Progenitor cell of endocrine pancreas (in vitro differentiated cells): ENCODE measurements at places on chromosomes 16 and 17. TPM values are rescaled to one million over a fixed set of nuclear protein-coding genes. Genes with fewer than 3 reads are reported as not detected.

The CETP gene
- total RNA-seq, result not detected in 2 replicates

- no peaks in the 10 kb centered on the region for H3K36me3 ChIP-seq
- H3K27me3 ChIP-seq, result no peaks in the 10 kb centered on the region
- H3K27ac ChIP-seq, result peak overlapping the region; percentile 93
- DNase-seq, result no peak
- H3K4me3 ChIP-seq, result no peak overlapping the region
These were observed 73.1 kb downstream of the KSR1 start for GRCh38 chr17:27529230-27529796.

- no peak overlapping the region for H3K27ac ChIP-seq
- H3K4me1 ChIP-seq, result peaks cover 5% of the 10 kb centered on the region
- no peaks in the 10 kb centered on the region for H3K36me3 ChIP-seq
These were observed 109.2 kb downstream of the C16orf95 start for GRCh38 chr16:87207965-87208364.

- no peak for DNase-seq
- H3K27ac ChIP-seq, result no peak overlapping the region
- no peaks in the 10 kb centered on the region for H3K36me3 ChIP-seq
- H3K4me3 ChIP-seq, result no peak overlapping the region
These were observed 17.8 kb downstream of the SPECC1 start for GRCh38 chr17:20026960-20027359.

DNA sequence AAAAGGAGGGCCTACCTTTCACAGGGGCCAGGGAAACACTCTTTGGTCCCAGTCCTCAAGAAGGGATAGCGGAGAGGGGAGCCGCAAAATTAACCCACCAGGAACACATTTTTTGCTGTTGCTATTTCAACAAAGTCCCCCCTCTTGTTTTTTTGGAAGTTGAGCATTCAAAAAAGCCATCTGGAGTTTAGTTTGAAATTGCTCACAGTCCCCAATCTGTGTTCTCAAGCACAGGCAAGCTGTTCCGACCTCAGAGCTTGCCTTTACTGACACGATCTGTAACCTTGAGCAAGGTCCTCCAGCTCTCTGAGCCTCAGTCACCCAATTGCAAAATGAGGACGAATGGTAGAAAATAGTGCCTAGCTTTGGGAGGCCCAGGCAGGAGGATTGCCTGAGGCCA is 131.1 kb downstream of the ZNF423 start:
- DNase-seq, result no peak
- H3K27me3 ChIP-seq, result no peaks in the 10 kb centered on the region
- peaks cover 13% of the 10 kb centered on the region for H3K36me3 ChIP-seq
- no peak overlapping the region for H3K4me3 ChIP-seq
- no peak overlapping the region for H3K27ac ChIP-seq

- DNase-seq, result no peak
- H3K27me3 ChIP-seq, result no peaks in the 10 kb centered on the region
- H3K27ac ChIP-seq, result peak overlapping the region; percentile 60
- peaks cover 16% of the 10 kb centered on the region for H3K4me1 ChIP-seq
These were observed 16.1 kb upstream of the GNA13 start for GRCh38 chr17:65072660-65073071.

- no peak overlapping the region for H3K4me3 ChIP-seq
- H3K36me3 ChIP-seq, result no peaks in the 10 kb centered on the region
- no peak overlapping the region for H3K27ac ChIP-seq
- DNase-seq, result no peak
- H3K4me1 ChIP-seq, result no peaks in the 10 kb centered on the region
- peaks cover 45% of the 10 kb centered on the region for H3K27me3 ChIP-seq
These were observed 14.7 kb downstream of the SOCS3 start for GRCh38 chr17:78345172-78345571.

The OTOP2 gene
- not detected in 2 replicates for total RNA-seq

DNA sequence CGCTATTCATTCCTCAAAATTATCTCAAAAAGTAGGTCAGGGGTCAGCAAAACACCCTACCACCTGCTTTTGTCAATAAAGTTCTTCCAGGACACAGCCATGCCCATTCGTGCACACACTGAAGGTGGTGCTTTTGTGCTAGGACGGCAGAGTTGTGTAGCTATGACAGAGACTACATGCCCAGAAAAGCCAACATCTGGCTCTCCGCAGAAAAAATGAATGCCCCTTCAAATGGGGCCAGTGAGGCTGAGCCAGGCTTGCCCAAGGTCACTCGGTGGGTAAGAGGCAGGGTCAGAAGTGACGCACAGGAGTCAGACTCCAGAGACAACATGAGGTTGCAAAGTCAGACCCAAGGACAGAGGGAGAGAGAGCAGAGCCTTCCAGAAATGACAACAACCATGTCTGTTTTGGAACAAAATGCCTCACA is 200.1 kb downstream of the XYLT1 start:
- no peak overlapping the region for H3K27ac ChIP-seq
- no peak overlapping the region for H3K4me3 ChIP-seq
- no peaks in the 10 kb centered on the region for H3K36me3 ChIP-seq
- peaks cover 23% of the 10 kb centered on the region for H3K4me1 ChIP-seq

The GPRC5B gene
- 40.6 and 44.3 TPM in 2 replicates for total RNA-seq

DNA sequence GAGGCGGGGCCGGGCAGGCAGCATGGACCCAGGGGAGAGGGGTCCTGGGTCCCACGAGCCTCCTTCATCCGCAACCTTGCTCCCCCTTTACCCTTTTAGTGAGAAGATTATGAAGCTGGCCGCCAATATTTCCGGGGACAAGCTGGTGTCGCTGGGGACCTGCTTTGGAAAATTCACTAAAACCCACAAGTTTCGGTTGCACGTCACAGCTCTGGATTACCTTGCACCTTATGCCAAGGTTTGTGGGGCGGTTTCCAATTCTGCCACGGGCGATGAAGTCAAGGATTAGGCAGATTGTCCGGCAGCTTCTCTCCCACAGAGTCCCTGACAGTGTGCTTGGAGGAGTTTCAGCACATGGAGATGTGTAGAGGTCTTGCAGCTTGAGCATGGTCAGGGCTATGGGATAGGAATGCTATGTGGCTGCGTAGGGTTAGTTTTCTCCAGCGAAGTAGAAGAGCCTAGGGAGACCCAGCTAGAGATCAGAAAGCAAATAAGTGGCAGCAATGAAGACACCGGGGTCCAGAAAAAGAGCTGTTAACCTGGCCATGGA is 598 bp downstream of the NIP7 start:
- peak overlapping the region; percentile 100 for H3K4me3 ChIP-seq
- H3K27ac ChIP-seq, result peak overlapping the region; percentile 98
- H3K27me3 ChIP-seq, result no peaks in the 10 kb centered on the region
- DNase-seq, result no peak

The HBQ1 gene
- total RNA-seq, result 0.60 and 0.84 TPM in 2 replicates

DNA sequence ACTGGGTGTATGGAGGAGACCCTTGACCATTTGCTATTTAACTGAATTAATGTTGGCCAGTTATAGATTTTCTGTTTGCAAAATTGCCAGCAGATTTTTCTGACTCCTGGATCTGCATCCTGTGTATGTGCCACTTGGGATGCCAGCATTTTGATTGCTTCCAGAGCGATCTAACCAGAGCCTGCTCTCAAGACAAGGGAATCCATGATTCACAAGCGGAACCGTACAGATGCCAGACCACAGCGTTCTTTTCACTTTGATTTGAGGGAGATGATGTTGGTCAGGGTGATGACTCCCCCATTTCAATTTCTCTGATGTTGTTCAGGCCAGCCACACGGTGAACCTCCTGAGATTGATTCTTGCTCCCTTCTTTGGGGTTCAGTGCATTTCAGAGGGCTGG is 228.7 kb downstream of the CDH13 start:
- no peaks in the 10 kb centered on the region for H3K4me1 ChIP-seq
- H3K27ac ChIP-seq, result no peak overlapping the region
- H3K4me3 ChIP-seq, result no peak overlapping the region
- H3K27me3 ChIP-seq, result peaks cover 10% of the 10 kb centered on the region

GRCh38 chr16:49067776-49068175 is 213.9 kb downstream of the CBLN1 start:
- H3K27ac ChIP-seq, result no peak overlapping the region
- H3K4me3 ChIP-seq, result no peak overlapping the region
- no peak for DNase-seq
- H3K4me1 ChIP-seq, result no peaks in the 10 kb centered on the region
- H3K27me3 ChIP-seq, result peaks cover 9% of the 10 kb centered on the region

The TPSD1 gene
- total RNA-seq, result not detected in 2 replicates

- H3K27ac ChIP-seq, result no peak overlapping the region
- DNase-seq, result no peak
- no peak overlapping the region for H3K4me3 ChIP-seq
- H3K4me1 ChIP-seq, result no peaks in the 10 kb centered on the region
- no peaks in the 10 kb centered on the region for H3K36me3 ChIP-seq
These were observed 44.3 kb downstream of the PMP22 start for GRCh38 chr17:15220785-15221184.

- no peak overlapping the region for H3K4me3 ChIP-seq
- H3K36me3 ChIP-seq, result peaks cover 1% of the 10 kb centered on the region
- H3K27ac ChIP-seq, result no peak overlapping the region
- H3K27me3 ChIP-seq, result no peaks in the 10 kb centered on the region
These were observed 527.2 kb downstream of the TMEM114 start for GRCh38 chr16:8063159-8063558.

The HOXB6 gene
- total RNA-seq, result 0.96 and 3.1 TPM in 2 replicates

DNA sequence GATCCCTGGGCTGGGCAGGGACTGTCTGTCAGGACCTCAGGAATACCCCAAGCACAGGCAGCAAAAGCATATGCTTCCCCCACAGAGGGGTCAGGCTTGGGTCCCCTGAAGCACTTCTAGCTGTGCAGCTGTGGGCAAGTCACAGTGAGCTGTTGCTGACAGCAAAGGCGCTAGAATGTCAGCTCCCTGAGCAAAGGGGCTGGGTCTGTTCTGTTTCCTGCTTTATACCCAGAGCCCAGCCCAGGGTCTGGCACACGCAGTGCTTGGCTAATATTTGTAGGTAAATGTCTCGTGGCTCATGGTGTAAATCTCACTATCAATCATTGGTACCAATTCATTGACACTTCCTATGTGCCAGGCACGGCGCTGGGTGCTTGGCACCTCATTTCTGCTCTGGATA is 16.6 kb upstream of the MPRIP start:
- peaks cover 18% of the 10 kb centered on the region for H3K4me1 ChIP-seq
- H3K4me3 ChIP-seq, result no peak overlapping the region

DNA sequence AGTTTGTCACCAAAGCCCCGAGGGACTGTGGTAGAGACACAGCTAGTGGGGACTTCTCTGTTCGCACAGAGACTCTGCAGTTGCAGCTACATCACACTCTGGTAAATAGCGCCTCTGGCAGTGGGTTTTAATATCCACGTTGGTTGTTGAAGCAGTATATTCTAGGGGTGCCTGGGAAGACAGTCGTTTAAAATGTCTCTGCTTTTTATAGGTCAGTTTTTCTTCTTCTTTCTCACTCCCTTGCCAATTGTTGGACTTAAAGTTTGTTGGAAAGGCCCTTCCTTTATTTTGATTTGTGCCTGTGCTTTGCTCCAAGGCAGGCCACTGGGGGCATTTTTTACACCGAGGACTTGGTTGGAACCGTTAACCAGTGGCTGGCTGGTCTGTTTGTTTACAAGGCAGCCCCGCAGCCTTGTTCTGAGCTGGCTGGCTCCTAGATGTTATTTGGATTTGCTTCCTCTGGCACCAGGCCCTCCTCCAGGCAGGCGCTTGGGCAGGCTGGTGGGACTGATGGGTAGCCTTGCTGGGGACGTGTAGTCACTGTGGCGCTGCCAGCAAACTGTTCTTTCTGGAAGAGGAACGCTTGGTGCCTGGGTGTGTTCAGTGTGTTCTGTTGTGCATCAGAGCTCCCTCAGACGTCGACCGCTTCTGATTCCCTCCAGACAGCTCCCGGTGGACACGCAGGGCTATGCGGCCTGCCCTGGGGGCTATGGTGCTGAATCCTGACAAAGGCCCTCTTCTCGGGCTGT is 218.2 kb upstream of the CHMP6 start:
- H3K4me1 ChIP-seq, result no peaks in the 10 kb centered on the region
- H3K4me3 ChIP-seq, result no peak overlapping the region
- DNase-seq, result no peak
- no peak overlapping the region for H3K27ac ChIP-seq
